ENCODE measurements at places on chromosomes 7 and 10. TPM values are rescaled to one million over a fixed set of nuclear protein-coding genes. Genes with fewer than 3 reads are reported as not detected.

- DNase-seq = no peak
Observed at GRCh38 chr7:80362010-80362618, 149.8 kb downstream of the GNAT3 start.

GRCh38 chr10:1716839-1717238, 20.5 kb downstream of the ADARB2 start:
- no peak for DNase-seq

GRCh38 chr10:91579329-91579985, 53.4 kb downstream of the PPP1R3C start:
- no peak for DNase-seq

- no peak for DNase-seq
Observed at GRCh38 chr10:104406715-104407650, 53.4 kb downstream of the CFAP58 start.

- DNase-seq = no peak
Observed at GRCh38 chr7:128174386-128174785, 66.7 kb upstream of the LEP start.

DNA sequence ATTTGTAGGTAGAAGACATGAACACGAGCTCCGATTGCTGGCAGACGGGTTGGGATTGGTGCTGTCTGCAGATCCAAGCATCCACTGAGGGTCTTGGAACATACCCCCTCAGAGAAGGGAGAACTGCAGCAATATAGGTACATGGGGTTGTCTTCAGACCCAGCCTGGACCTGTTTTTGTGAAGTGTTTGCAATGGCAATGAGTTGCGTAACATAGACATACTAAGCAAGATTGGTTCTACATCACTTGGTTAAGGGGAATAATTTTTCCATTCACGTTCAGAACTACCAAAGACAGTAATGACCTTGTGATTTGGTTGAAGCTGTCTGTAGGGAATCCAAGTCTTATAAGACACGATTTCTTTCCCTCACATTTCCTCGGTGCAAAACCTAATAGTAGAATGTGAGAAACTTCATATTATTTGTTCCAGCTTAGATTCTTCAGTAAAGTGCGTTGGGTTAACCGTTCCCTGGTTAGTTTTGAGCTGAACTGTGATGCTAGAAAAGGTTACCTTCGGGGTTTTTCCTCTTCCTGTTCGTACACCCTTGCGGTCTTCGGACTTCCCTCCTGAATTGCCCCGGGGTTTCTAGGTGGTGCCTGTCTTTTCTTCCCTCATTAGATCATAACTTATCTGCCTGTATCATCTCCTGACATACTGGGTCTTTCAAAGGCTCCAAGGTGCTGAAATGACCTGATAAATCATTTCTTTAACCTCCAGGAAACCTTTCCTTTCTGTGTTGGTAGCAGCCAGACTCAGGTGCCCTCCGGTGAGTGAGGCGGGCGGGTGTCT, 14.4 kb downstream of the PROSER2 start:
- DNase-seq = no peak

DNA sequence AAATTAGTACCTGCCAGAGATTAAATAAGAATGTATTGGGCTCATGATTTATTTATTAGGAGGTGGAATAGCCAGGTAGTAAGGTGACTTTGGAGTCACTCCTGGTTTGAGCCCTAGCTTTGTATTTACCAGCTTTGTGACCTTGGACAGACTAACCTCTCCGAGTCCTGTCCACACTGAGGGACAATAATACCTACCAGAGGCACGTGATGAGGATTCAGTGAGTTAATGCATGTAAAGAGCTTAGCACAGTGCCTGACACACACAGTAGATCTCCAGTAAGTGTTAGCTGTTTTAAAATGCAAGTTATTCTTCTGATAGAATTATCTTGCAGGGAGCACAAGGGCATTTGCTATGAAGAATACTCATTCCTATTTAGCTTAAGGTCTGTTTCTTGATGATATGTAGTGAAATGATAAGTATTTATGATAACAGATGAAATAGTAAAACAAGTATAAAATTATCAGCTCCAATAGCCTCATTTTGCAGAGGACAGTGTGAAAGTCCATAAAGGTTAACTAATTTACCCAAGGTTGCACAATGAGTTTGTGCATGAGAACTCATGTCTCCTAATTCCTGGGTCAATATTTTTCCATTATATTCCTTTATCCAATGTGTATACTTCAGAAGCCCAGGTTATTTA, 36.4 kb downstream of the RABGEF1 start:
- DNase-seq = no peak

GRCh38 chr7:79281426-79281825, 172.0 kb downstream of the MAGI2 start:
- DNase-seq = no peak

DNA sequence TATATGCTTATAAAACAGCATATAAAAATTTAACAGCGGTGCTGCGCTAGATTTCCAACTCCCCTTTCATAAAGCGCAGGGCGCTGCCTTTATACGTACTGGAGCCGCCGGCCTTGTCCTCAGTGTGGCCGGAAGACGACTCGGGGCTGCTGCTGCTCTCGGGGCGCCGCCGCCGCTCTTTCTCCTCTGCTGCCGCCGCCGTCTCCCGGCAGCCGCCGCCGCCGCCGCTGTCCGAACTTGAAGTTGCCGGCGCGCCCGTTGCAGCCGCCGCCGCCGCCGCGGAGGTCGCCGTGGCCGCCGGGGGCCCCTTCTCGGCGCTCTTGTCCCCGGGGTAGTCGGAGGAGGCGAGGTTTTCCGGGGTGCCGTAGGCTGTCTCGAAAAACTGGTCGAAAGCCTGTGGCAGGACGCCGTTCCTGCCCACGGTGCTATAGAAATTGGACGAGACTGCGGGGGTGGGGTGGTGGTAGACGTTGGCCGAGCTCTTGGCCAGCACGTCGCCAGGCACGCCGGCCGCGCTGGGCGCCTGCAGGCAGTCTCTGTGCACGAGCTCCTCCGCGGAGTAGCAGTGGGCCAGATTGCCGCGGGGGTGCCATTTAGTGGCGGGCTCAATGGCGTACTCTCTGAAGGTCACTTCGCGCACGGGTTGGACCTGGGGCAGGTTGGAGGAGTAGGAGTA, 557 bp downstream of the HOXA11 start:
- no peak for DNase-seq

DGKI gene
- 1.0 TPM for total RNA-seq

AP5Z1 gene
- total RNA-seq = 21.9 TPM

VPS41 gene
- total RNA-seq = 14.3 TPM

UNCX gene
- total RNA-seq = not detected

FGFR2 gene
- total RNA-seq = 22.5 TPM

UFSP1 gene
- 6.6 TPM for total RNA-seq

CCDC136 gene
- 0.09 TPM for total RNA-seq

CACUL1 gene
- 34.9 TPM for total RNA-seq

Data from esophagus squamous epithelium (tissue), 5 donors.